ENCODE measurements at places on chromosomes 5 and 9. TPM values are rescaled to one million over a fixed set of nuclear protein-coding genes. Genes with fewer than 3 reads are reported as not detected.

GRCh38 chr9:135609366-135609955, 29.9 kb downstream of the GLT6D1 start:
- no peaks in the 10 kb centered on the region for H3K4me1 ChIP-seq
- H3K4me3 ChIP-seq = no peak overlapping the region
- H3K27ac ChIP-seq = no peak overlapping the region

DNA sequence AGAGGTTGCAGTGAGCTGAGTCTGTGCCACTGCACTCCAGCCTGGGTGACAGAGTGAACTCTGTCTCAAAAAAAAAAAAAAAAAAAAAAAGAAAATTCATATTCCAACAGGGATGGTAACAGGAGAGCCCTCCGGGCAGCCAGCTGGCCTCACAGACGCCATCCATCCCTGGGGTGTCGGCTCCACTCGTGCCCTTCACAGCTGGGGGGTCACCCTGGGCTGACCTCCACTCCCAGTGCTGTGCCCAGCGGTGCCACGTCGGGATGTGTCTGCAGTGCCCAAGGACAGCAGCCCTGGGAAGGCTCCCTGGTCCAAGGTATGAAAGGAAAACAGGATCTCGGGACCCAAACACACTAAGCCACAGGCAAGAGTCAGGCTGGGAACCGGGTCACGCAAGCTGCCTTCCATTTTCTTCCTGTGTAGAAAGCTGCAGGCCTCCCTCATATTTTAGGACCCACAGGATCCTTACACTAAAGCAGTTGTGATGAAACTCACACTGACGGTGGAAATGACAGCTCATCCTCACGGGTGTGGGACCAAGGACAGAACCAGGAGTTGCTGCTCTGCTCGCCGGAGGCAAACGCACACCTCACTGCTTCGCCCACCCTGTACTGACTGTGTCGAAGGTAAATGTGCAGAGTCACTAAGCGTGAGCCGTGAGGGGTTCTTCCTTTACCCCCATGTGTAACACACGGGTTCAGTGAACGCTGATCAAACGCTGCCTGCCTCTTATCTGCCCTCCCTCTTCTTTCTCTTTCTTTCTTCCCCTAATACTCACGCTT, 5.3 kb downstream of the SLC12A7 start:
- no peak for DNase-seq
- H3K27me3 ChIP-seq = peaks cover 5% of the 10 kb centered on the region
- no peak overlapping the region for H3K27ac ChIP-seq

DNA sequence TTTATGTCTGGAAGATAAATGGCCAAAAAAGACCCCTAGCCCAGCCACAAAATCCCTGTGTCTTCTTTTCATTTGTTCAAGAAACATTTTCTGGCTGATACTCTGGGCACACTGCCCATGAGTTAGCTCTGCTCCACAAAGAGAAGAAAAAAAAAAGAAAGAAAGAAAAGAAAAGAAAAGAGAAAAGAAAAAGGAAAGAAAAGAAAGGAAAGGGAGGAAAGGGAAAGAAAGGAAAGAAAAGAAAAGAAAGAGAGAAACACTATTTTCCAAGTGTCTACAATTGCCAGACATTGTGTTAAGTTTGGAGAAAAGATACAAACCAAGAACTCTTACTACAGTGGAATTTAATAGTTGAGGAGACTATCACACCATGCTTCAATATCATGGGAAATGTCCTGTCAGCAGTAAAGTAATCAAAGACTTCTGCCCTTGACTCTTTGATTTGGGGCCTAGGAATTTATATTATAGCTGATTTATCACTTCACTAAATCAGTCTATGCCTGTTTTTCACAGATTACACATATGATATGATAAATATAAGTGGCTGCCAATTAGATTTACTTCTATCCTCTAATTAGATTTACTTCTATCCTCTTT, 3.0 kb downstream of the TRMO start:
- H3K36me3 ChIP-seq = peaks cover 4% of the 10 kb centered on the region
- H3K27me3 ChIP-seq = no peaks in the 10 kb centered on the region
- DNase-seq = no peak
- no peak overlapping the region for H3K27ac ChIP-seq

DNA sequence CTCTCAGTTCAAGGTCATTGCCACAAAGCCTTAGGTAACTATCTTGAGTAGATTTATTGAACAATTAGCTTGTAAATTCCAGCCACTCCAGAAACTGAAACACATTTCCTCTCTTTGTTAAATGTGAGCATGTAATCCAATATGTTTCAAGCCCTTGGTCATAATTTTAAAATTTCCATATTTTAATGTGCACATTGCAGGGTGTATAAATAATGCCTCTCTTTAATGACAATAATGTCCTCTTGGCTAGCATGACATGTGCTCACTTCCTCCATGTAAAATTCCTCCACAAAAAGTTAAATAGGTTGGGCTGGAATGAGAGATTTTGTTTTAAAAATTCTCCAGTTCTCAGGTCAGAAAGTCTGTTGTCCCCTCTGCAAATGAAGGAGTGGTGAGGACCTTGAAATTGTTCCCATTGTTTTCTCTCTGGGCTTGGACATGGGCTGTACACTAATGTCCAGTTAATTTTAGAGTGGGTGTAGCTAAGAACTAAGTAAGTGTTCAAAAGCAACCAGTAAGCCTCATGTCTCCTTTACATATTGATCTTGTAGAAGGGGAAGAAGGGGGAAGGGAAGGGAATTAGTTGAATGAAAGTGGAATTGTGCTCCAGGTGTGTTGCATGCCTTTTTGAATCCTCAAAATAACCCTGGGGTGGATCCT, 2.9 kb downstream of the PPP3R2 start:
- H3K27ac ChIP-seq = no peak overlapping the region
- DNase-seq = no peak
- no peaks in the 10 kb centered on the region for H3K36me3 ChIP-seq

Gene AQP7
- 0.80 TPM for total RNA-seq

- no peak for DNase-seq
- no peaks in the 10 kb centered on the region for H3K36me3 ChIP-seq
- peak overlapping the region; percentile 24 for H3K4me3 ChIP-seq
- H3K4me1 ChIP-seq = peaks cover 35% of the 10 kb centered on the region
- H3K27me3 ChIP-seq = no peaks in the 10 kb centered on the region
Observed at GRCh38 chr9:107733523-107733894, 243.9 kb upstream of the KLF4 start.

Gene IFNA21
- total RNA-seq = not detected

- no peak for DNase-seq
- H3K4me3 ChIP-seq = no peak overlapping the region
- peaks cover 17% of the 10 kb centered on the region for H3K36me3 ChIP-seq
- peaks cover 40% of the 10 kb centered on the region for H3K4me1 ChIP-seq
- no peak overlapping the region for H3K27ac ChIP-seq
Observed at GRCh38 chr9:14309403-14309802, 4.5 kb downstream of the NFIB start.

GRCh38 chr5:146409054-146409671, 38.0 kb upstream of the TCERG1 start:
- no peak for DNase-seq
- H3K27me3 ChIP-seq = peaks cover 2% of the 10 kb centered on the region
- H3K36me3 ChIP-seq = no peaks in the 10 kb centered on the region
- peaks cover 7% of the 10 kb centered on the region for H3K4me1 ChIP-seq
- H3K27ac ChIP-seq = no peak overlapping the region

Gene C9orf153
- total RNA-seq = not detected

Gene TNFSF8
- not detected for total RNA-seq

DNA sequence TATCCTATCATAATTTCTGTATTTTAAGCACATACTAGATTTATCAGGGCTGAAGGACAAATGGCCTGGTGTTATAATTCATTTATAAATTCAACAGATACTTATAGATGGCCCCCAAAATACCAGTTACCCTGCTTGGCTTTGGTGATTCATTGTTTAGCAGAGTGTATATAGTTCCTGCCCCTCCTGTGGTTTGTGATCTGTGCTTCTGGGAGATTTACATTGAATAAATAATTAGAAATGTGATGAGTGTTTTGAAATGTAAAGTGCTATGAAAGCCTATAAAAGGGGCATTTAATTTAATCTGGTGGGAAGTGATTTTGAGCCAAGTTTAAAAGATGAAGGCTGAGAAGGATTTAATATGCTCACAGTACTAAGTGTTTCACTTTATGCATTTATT, 36.7 kb upstream of the ZCCHC7 start:
- no peak overlapping the region for H3K4me3 ChIP-seq
- peaks cover 7% of the 10 kb centered on the region for H3K36me3 ChIP-seq
- DNase-seq = no peak
- no peaks in the 10 kb centered on the region for H3K27me3 ChIP-seq

Gene PTCD2
- 14.5 TPM for total RNA-seq

GRCh38 chr5:111984044-111984443, 227.1 kb upstream of the NREP start:
- H3K27ac ChIP-seq = peak overlapping the region; percentile 60
- H3K4me3 ChIP-seq = no peak overlapping the region
- no peaks in the 10 kb centered on the region for H3K27me3 ChIP-seq
- H3K4me1 ChIP-seq = peaks cover 34% of the 10 kb centered on the region

DNA sequence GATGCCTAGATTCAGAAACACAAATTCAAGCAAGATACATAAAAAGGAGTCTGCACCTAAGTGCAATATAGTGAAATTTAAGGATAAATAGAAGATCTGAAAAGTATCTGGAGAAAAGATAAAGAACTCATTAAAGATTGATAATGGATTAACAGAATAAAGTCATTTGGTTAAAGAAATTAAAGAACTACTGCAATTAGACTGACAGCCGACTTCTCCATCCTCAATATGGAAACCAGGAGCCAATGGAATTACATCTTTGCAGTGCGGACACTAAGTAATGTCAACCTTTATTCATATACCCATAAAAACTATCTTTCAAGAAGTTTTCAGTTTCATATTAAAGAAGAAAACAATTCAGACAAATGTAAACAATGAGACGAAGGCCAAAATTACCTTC, 81.0 kb downstream of the MRPL36 start:
- H3K27me3 ChIP-seq = peaks cover 10% of the 10 kb centered on the region
- H3K27ac ChIP-seq = no peak overlapping the region
- peaks cover 4% of the 10 kb centered on the region for H3K36me3 ChIP-seq

DNA sequence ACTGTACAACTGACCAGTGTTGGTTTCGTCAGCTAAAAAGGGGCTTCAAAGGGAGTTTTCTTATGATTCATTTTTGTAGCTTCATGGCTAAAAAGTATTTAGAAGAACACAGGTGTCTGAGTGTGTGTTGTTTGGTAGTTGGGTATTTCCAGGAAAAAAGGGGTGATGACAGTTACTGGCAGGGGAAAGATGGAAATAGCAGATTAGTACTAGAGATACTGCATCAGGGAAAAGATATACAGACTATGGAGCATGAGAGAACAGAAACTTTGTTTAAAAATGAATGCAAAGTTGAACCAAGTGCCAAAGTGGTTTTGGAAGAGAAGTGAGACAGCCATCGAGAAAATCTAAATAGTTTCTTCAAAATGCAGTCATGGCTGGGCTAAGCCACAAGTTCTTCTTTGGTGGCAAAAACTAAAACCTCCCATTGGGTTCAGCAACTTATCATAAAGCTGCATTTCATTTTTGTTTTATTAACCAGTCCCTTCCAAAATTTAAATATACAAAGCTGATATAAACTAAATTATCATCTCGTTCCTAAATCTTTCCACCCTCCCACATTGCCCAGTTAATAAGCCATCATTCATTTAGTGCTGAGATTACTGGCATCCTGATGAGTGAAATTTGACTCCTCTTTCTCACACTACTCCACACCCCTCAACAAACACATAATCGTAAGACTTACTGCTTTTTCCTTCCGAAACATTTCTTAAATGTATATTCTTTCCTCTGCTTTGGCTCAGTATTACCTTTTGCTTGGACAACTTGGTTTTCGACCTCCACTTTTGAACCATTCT, 33.5 kb downstream of the ELL2 start:
- H3K36me3 ChIP-seq = peaks cover 8% of the 10 kb centered on the region
- H3K4me3 ChIP-seq = no peak overlapping the region
- no peaks in the 10 kb centered on the region for H3K27me3 ChIP-seq
- H3K27ac ChIP-seq = peak overlapping the region; percentile 62
- no peak for DNase-seq
- peaks cover 54% of the 10 kb centered on the region for H3K4me1 ChIP-seq

GRCh38 chr5:6255956-6256355, 122.4 kb downstream of the MED10 start:
- no peak overlapping the region for H3K4me3 ChIP-seq
- H3K27me3 ChIP-seq = no peaks in the 10 kb centered on the region
- DNase-seq = no peak
- H3K27ac ChIP-seq = no peak overlapping the region
- no peaks in the 10 kb centered on the region for H3K36me3 ChIP-seq
- no peaks in the 10 kb centered on the region for H3K4me1 ChIP-seq

- H3K4me3 ChIP-seq = no peak overlapping the region
- H3K27me3 ChIP-seq = no peaks in the 10 kb centered on the region
- H3K4me1 ChIP-seq = no peaks in the 10 kb centered on the region
Observed at GRCh38 chr5:146645342-146645741, 129.4 kb upstream of the GPR151 start.

DNA sequence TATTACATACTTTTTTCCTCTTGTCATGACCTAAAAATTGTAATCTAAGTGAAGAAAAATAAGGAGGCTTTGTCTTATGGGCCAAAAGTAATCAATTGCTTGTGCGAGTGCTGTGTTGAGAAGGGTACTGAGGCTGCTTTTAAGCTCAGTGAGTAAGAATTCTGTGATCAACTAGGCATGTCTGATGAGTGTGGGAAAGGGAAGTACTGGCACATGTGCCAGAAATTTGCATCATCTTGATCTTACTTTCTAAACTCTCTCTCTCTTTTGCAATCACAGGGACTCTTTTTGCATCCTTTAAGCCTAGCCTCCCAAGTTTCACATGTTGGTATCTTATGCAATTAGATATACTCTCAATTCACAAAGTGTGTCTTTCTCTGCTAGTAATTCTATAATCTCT, 329.9 kb downstream of the KIF4B start:
- no peak overlapping the region for H3K4me3 ChIP-seq
- H3K36me3 ChIP-seq = no peaks in the 10 kb centered on the region
- no peak overlapping the region for H3K27ac ChIP-seq
- H3K27me3 ChIP-seq = peaks cover 2% of the 10 kb centered on the region

Gene FBP2
- total RNA-seq = not detected

DNA sequence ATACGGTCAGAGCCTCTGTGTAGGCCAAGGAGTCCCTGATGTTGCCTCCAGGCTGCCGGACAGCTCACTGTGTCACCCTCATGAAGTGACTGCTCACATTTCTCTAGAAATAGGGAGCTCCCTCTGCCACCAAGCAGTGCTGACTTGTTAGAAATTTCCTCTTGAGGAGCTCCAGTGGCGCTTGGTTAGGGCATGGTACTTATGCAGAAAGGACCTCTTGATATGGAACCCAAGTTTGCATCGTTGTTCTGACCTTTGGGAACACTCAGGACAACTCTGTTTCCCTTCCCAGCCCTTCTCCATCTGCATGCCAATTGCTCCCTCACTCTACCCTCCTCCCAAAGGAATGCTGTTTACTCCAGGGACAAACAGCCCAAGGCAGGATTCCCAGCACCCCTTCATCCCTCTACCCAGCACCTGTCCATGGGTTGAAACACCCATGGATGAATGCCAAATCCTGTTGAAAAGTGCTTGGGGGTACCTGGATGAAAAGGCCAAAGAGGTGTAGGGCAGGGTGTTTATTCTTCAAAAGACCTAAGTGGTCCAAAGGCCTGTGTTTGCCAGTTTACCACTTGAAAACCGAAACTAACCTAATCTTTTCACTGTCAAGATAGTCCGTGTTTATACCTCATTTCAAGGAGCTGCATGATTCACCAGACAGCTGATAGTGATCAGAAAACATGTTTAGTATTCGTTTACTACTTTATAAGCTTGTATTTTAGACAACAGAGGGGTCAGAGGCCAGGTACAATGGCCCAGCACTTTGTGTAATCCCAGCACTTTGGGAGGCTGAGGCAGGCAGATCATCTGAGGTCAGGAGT, 51.1 kb downstream of the KLF4 start:
- no peak for DNase-seq
- H3K4me3 ChIP-seq = no peak overlapping the region
- H3K4me1 ChIP-seq = no peaks in the 10 kb centered on the region
- H3K27me3 ChIP-seq = peaks cover 13% of the 10 kb centered on the region
- H3K36me3 ChIP-seq = no peaks in the 10 kb centered on the region

Gene SPINK7
- total RNA-seq = not detected
